NCI-H187 (cell line): ENCODE measurements at places on chromosomes 16 and 17.

- DNase-seq: no peak
Observed at GRCh38 chr16:27096375-27096774, 29.6 kb downstream of the C16orf82 start.

- DNase-seq: no peak
Observed at GRCh38 chr16:85007496-85008214, 3.7 kb downstream of the ZDHHC7 start.

- DNase-seq: no peak
Observed at GRCh38 chr16:52068447-52069074, 478.4 kb downstream of the TOX3 start.

GRCh38 chr17:30312226-30312625 is 20.5 kb upstream of the BLMH start:
- no peak for DNase-seq

GRCh38 chr16:57949595-57950238 is 21.2 kb downstream of the CNGB1 start:
- no peak for DNase-seq

DNA sequence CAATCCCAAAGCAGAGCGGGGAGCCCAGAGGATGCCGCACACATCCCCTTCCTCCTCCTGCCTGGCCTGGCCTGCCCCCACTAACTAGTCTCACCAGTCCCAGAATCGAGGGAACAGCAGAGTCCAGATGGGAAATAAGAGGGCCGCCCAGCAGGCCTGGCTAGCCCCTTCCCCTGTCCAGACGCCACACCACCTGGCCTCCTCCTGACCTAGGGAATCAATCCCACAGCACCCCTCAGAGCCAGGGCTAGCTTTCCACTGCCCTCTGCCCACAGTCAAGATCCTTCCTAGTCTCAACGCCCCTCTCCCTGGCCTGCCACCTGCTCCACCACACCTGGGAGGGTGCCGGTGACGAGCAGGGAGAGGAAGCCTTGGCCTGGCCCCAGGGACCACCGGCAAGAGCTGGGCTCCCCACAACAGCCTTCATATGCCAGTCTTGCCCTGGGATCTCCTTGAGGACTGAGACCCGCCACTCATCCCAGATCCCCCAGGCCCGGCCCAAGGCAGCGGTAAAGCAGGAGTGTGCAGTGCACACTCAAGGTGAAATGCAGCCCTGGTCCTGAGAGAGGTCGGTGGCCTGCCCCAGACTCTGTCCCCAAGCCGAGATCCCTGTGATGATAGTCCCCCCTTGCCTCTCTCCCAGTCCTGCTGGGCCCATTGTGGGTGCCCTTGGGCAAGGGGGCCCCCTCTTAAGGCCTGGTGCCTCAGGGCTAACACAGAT is 27.9 kb downstream of the KATNB1 start:
- no peak for DNase-seq

DNA sequence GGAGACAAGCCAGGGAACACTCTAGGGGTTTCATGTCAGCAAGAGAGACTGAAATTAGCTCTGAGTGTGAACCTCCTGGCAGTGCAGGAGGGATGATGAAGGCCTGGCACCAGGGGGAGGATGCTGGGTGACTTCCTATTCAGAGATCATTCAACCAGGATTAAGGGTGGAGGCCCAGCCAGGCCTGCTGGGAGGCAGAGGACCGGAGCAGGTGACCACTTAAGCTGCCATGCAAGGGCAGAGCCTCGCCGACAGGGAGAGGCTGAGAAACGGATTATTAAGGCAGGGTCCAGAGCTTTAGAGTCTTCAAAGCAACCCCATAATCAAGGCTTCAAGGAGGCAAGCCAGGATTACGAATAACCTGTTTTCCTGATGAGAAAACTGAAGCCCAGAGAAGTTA is 10.6 kb upstream of the SRCIN1 start:
- no peak for DNase-seq
